ENCODE measurements at places on chromosomes 5 and 9.

GRCh38 chr5:159147976-159148375, 48.3 kb upstream of the EBF1 start:
- DNase-seq = no peak

DNA sequence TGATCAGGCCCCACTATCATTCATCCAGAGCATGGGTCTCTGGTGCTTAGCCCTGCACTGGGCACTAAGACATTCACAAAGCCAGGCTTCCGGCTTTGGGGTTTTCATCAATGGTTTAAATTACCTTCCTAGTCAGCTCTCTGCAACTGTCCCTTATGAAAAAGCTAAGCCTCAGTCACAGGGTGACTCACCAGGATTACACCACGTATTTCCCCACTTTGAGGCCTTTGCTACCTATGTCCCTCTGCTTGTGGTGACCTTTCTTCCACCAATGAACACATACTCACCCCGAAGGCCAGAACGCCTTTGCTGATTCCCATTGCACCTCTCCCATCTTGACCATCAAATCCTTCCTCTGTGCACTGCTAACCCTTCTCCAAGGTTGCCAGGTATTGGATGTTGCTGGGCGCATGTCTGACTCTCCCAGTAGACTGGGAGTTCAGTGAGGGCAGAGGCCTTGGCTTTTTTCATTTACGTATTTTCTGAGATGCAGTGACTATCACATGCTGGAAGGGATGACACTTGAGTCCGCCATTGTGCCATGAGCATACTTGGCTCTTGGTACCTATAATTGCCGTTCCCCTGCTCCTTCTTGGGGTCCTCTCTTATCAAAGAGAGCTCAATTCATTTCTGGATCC, 58.7 kb upstream of the TNFSF8 start:
- no peak for DNase-seq

DNA sequence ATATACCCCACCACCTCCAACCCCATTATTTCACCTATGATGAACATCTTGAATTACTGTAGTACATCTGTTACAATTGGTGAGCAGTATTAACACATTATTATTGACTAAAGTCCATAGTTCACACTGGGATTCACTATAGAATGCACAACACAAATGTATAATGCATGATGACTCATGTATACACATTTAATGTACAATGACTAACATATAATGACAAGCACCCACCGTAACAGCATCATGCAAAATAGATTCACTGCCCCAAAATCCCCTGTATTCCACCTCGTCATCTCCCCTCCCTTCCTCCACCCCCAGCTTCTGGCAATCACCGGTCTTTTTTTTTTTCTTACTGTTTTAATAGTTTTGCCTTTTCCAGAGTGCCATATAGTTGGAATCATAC, 47.1 kb upstream of the NEK6 start:
- no peak for DNase-seq

GRCh38 chr5:181087309-181087708, 43.7 kb downstream of the OR2V1 start:
- DNase-seq = no peak

GRCh38 chr5:169103586-169104181, 197.3 kb downstream of the SLIT3 start:
- no peak for DNase-seq

- peak; percentile 18 for DNase-seq
Observed at GRCh38 chr5:93359296-93359959, 221.6 kb downstream of the NR2F1-AS1 start.

GRCh38 chr5:93476251-93476742, 104.7 kb downstream of the NR2F1-AS1 start:
- no peak for DNase-seq

GRCh38 chr5:54002779-54003178, 307.6 kb downstream of the ARL15 start:
- no peak for DNase-seq

DNA sequence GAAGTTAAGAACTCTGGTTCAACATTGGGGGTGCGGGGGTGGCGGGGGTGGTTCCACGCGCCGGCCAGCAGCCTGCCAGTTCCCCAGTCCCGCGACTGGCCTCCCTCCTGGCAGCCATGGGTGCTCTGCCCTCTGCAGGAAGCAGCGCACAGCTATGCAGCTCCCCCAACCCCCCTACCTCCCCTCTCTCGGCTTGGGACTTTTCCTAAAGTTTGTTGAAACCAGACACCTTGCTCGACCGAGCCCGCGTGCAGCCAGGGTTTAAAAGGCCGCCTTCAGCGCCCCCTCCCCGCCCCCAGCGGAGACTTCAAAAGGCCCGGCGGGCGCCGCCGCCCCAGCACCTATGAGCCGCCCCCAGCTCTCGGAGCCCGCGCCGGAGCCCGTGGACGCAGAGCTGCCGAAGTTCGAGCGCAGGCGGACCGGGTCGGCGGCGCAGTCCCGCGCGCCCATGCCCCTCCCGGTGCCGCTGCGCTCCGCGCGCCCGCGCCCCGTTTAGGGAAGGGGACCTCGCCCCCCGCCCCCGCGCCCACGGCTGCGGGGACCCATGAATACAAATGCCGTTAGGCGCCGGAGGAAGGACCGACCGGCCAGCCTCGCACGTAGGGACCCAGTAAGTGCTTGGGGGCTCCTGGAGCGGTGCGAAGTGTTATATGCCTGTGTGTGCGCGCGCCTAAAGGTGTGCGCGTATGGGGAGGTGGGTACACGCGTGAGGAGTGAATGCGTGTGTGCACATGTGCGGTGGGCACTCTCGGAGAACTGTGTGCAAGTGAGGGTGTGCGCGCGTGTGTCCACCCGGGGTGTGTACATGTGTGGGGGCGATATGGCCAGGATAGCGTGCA, 1.4 kb upstream of the COL27A1 start:
- DNase-seq = no peak

DNA sequence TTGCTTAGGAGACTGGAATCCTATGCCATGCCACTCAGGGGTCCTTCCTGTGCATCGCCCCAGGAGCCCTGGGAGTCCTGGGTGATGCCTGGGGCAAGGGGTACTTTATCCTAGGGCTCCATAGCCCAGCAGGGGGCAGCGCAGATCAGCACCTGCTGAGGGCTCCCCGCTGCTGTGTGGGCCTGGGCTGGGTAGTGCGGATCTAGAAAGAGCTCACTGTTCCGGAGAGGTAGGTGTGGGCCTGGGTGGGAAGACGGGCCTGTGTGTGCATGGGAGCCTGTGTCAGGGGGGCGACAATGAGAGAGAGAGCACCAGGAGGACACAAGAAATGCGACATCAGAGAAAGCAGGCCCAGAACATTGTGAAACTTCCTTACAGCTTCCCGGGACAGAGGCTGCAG, 11.4 kb upstream of the DAB2IP start:
- no peak for DNase-seq

DNA sequence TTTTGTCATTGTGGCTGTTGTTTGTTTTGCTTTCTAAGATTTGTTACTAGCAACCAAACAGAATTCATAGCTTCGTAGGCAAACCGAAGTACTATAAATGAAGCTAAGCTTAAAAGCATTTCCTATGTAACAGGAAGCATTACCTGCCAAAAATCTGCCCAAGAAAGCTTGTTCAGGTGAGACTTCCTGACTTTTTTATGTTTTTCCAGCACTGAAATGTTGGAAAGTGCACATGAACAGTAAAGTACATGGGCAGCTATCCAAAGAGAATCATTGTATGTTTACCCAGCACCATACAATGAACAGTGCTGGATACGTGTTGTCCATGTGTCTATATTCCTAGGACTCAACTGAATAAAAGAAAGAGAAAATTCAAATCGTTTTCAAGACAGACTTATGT, 247.1 kb downstream of the NFIB start:
- peak; percentile 81 for DNase-seq

DNA sequence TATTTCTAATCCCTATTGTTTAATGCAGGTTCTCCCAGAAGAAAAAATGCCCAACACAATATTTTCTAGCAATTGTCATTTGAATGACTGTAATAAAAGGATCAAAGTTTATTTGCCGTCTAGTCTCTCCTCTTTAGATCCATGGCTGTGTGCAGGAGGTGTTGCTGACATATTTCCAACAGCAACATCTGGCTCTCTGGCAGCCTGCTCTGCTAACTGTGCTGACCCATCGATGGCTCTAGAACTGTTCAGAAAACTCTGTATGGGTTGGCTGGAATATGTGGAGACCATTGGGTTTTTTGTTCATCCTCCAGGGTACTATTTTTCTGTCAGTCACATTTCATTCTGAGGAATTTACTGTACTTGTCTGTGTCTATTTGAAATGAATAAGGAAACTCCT, 202.0 kb upstream of the SLC27A6 start:
- no peak for DNase-seq

- DNase-seq = peak; percentile 88
Observed at GRCh38 chr9:29211580-29212396, 1638.5 kb upstream of the C9orf72 start.

- no peak for DNase-seq
Observed at GRCh38 chr5:176927562-176927961, 28.4 kb upstream of the HK3 start.

DNA sequence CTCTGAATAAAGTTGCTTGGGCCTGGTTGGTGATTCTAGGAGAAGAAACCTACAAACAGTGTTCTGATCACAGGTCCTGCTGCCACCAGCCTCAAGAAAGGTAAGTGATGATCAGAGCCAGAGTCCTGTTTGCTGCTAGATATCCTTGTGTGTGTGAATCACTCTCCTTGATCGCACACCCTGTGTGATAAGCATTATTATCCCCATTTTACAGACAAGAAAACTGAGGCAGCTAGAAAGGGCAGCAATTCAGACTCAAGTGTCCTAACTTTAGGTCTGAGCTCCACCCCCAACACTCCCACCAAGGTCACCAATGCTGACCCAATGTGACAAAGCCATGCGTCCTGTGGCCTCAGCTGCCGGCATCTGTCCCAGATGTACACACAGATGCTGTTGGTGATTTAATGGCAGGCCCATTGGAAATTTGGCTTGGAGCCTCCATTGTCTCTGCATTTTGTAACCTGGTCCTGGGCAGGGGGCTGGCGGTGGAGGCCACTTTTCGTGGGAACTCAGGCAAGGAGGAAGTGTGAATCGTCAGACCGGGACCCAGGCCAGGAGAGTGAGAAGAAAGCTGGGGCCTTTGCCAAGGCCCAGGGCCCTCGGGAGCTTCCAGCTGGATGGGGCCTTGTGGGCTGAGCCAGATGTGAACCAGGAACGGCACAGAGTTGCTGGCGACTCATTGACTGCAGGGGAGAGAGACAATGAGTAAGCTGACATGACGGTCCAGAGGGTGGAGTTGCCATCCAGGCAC, 29.8 kb upstream of the GGTA1 start:
- DNase-seq = no peak

GRCh38 chr5:138240650-138241385, 27.7 kb upstream of the CDC23 start:
- DNase-seq = no peak

Measured in NCI-H2081 (cell line).